ENCODE measurements at places on chromosomes 1 and 21. TPM values are rescaled to one million over a fixed set of nuclear protein-coding genes. Genes with fewer than 3 reads are reported as not detected.
A peak's percentile ranks its signal among the peaks of the same experiment; 100 is the strongest.

Gene VWA5B1
- not detected for polyA plus RNA-seq

DNA sequence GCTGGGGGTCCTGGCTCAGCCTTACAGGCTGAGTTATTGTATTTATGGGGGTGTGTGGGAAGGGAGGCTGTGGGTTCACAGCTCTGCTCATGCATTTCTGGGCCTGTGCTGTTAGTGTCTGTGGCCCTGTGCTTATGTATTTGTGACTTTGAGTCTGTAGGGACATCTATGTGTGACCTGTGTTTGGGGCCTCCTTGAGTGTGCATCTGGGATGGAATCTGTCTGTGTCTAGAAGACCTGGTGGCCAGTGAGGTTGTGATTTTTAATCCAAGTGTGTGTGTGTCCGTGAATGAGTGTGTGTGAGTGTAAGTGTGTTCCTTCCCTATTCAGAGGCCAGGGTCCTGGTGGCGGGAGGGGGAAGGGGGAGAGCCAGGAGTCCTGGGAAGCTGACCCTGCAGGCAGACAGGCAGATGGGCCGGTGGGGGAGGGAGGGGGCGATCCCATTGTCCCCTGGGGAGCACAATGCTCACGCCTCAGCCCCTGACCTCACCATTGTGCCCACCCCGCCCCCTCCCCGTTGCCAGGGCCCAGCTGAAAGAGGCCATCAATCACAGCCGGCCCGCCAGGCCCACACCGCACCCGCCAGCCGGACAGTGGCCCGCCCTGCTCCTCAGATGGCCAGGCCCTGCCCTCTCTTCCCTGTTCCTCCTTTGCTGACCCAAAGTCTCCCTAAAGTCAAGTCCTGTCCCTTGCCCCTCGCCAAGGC is 19.6 kb downstream of the SLC27A3 start:
- no peak for DNase-seq

Gene KRTAP19-1
- polyA plus RNA-seq, result not detected

GRCh38 chr1:36151134-36151844 is 2.0 kb upstream of the TRAPPC3 start:
- no peak for DNase-seq

Gene IFNLR1
- polyA plus RNA-seq, result 7.4 TPM

Gene DEPDC1
- polyA plus RNA-seq, result not detected

Gene CD52
- 11,950 TPM for polyA plus RNA-seq

DNA sequence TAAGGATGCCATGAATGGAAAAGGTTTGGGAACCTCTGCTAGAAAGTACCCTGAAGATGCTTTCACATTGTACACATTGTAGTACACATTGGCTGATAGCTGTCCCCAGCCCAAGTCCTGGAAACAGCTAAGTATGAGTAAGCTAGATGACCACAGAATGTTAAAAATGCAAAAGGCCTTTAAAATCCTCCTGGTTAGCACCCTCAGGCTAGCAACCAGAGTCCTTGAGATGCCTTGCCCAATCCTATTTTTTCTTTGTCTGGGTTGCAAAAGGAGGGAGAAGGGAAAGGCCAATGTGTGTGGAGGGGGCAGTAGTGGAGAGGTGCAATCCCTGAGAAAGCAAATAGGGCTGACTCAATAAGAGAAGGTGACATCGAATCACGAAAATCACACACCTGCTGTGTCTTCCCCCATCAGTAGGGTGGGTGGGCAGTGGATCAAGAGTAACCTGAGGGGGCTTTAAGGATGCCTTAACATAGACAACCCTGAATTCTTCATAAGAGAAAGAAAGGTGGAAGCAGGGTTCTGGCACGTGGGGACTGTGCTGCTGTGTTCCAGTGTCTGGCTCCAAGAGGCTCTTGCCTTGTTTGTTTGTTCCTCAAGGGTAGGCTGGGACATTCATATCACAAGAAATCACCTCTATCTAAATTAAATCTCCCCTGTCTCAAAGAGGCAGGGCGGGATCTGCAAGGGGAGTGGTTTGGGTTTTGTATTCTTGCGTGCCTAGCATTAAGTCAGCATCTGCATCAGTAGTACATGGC is 266.2 kb upstream of the PLXNA2 start:
- DNase-seq, result no peak

DNA sequence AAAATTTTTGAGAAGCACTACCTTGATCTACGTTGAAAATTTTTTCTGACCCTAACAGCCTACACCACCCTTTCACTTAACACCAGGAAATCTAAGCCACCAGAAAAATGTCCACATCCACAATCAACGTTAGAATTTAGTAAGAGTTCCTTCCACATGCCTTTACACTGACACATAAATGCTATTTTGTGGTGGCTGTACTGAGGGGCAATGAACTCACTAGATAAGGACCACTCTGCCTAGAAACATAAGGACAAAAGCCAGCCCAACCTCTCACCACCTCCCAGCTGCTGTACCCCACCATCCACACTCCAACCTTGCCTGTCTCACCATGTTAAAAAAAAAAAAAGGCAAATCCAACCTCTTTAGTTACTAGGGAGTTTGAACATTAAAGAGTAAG is 29.8 kb downstream of the PARP1 start:
- DNase-seq, result no peak

Gene HSD3B1
- polyA plus RNA-seq, result not detected

DNA sequence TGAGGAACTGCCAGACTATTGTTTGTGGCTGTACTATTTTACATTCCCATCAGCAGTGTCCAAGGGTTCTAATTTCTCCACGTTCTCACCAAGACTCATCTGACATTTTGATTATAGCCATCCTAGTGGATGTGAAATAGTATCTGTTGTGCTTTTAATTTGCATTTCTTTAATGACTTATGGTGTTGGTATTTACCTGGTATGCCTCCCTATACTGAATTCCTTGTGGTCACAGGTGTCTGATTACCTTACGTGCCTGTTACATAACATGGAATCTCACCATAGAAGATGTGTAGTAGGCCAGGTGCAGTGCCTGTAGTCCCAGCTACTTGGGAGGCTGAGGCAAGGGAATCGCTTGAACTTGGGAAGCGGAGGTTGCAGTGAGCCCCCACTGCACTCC is 13.5 kb downstream of the ZYG11A start:
- DNase-seq, result no peak

Gene FNDC10
- not detected for polyA plus RNA-seq

GRCh38 chr1:17828991-17829390 is 73.9 kb downstream of the ACTL8 start:
- no peak for DNase-seq

Gene S100A1
- not detected for polyA plus RNA-seq

Gene IVL
- not detected for polyA plus RNA-seq

DNA sequence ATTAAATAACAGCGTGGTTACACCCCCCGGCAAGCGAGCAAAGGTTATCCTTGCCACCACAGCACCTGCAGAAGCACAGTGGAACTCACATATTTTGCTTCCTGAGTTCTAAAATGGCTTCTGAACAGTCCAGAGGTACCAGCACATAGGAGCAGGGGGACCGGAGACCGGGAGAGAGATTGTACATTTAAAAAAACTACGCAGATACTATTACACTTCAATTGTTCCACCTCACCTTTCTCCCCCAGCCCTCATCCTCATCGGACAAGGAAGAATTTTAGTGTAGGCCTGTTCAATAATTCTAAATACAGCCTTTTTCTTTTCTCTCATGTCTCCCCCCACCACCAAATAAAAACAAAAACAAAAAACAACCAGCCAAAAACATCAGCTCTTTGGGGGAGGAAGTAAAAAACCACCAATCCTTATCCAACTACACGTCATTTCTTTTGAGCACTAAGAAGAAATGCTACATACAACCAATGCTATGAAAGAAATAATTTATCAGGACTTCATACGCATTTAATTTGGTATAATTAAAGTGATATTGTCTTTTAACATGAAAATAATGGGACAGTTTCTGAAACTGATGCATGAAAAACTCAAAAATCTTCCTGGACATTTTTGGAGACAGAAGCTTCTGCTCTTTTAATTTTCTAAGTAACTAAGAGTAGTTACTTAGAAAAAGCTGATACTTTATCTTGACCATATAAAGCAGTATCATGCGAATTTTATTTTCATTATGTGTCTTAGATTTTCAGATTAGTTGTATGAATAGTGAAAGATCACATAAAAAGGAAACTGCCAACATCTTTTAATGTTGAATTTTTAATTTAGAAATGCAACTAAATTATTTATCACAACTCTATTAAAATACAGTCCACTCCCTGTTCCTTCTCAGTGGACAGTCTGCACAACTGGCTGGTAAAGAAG is 9.1 kb downstream of the CDKN2C start:
- no peak for DNase-seq

DNA sequence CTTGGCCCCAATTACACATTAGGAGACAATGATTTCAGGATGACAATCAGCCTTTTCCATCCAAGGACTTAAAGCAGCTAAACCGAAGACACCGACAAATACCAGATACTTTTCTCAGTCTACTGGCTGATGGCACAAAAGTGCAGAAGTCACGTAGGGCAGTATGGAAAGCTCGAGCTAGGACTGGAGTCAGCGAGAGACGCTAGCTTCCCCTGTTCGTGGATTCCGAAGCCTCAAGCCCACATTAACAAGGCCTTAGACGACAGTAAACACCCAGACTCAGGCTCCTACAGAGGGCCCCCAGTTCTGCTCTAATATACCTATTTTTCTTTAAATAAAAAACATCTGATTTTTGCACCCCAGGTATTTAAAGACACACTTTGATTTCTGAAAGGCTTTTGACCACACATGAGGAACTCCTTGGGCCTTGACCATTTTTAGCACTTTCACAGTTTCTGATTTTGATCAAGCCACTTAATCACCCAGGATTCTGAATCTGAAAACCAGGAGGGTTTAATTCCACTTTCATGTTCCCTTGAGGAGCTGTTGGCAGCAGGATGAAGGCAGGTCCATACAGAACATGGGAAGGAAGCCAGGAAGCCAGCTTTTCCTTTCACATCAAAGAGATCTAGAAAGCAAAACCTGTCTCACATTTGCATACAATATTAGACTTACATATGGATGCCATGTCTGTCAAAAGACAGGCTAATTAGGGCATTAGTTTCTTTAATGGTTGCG is 204.1 kb downstream of the GABPA start:
- no peak for DNase-seq

GRCh38 chr1:216566641-216567205 is 143.5 kb upstream of the USH2A start:
- no peak for DNase-seq

DNA sequence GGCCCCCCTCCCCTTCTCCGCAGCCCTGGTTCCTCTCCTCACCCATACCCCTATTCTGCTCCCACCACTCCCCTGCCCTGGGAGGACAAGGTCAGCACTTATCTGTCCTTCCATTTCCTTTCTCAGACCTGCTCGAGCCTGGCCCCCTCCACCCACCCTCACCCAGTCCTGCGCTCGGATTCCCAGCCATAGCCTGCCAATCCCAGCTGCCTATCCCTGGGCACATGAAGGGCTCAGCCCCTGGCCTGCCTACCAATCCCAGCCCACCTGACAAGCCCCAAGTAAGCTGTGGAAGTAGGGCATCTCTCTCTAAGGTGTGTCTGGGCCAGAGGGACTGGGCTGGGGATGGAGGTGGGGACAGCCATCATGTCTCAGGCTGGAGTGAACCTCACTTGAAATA is 5.4 kb downstream of the BLACAT1 start:
- no peak for DNase-seq

Gene CAMTA1
- polyA plus RNA-seq, result 92.1 TPM

DNA sequence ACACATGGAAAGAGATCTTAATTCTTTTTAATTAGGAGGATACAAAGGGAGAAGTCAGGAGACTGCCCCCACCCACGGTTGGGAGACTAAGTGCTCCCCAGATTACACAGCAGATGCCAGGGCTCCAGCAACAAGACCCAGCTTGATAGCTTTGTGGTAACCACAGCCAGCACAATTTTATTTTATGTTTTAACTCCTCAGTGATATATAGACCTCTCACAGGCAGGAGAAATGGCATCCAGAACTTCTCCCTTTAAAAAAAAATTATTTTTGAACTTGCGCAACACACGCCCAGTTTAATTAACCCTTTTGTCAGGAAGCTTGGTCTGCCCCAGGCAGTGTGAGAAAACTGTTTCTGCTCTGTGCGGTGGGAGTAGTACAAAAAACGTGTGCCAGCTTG is 62.6 kb upstream of the ACOT11 start:
- DNase-seq, result no peak

GRCh38 chr1:243844186-243844585 is 5.9 kb downstream of the AKT3 start:
- no peak for DNase-seq

GRCh38 chr21:42056468-42056867 is 14.6 kb upstream of the UMODL1 start:
- DNase-seq, result no peak

GRCh38 chr1:37752213-37752582 is 12.7 kb downstream of the EPHA10 start:
- no peak for DNase-seq

DNA sequence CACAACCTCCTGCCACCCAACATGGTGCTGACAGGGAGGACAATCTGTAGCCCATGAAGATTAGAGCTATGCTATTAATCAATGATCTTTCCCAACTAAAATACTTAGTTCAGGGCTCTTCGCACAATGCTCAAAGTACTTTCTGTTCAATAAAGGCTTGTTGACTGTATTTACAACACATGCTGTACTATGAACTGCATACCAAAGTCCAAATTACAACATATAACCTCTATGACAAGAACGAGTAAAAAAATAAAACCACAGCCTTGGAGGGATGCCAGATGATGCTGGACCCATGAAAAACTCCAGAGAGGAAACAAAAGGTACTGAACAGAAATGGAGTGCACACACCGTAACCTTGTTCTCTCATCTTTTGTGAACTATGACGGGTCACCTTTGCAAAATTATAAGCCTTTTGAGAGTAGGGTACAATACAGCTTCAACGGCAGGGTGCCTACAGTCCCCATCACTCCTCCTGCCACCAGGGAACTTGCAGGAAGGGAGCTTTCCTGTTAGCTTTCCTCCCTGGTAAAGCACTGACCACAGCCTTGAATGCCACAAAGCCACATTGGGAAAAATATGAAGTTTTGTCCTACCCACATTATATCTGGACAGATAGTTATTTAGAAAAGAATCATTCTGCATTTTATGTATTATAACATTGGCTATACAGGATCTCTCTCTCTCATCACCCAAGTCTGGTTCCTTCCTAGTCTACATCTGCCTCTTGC is 175.6 kb downstream of the NRIP1 start:
- no peak for DNase-seq

DNA sequence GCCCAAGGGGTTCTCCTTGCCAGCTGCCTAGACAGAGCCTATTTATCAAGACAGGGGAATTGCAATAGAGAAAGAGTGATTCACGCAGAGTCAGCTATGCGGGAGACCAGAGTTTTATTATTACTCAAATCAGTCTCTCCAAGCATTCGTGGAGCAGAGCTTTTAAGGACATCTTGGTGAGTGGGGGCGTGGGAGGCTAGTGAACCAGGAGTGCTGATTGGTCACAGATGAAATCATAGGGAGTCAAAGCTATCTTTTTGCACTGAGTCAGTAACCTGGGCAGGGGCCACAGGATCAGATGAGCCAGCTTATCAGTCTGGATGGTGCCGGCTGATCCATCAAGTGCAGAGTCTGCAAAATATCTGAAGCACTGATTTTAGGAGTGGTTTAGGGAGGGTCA is 64.8 kb upstream of the MRPS6 start:
- DNase-seq, result no peak

- DNase-seq, result peak; percentile 39
Measured at GRCh38 chr1:92817986-92818764, 13.7 kb upstream of the RPL5 start.

Gene HSPB7
- polyA plus RNA-seq, result not detected

Gene LAD1
- polyA plus RNA-seq, result not detected
